ENCODE measurements at places on chromosomes 3 and 15.

DNA sequence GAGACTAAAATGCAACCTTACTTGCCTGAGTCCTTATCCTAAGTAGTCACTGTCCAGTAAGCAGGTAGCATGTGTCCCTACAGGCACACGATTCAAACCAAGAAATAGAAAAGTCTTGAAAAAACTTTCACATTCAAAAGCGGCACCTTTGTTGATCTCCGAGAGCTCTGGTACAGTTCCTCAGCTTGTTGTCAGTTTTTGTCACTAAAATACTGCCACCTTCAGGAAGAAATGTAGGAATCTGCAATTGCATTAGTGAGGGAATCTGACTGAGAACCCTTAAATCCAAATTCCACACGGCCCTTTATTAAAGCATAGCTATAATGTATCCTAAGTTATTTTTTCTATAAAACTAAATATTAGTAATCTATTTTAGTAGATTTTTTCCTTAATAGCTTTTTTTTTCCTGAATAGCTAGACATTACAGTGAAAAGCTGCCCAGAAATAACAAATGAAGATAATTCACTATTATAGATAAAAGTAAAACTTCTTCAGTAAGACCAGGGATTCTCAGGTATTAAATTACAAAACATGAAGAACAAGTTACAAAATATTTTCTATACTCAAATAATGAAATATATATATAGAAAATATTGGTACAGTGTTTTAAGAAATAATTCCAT, 44.0 kb downstream of the CCDC54 start:
- H3K27me3 ChIP-seq = no peaks in the 10 kb centered on the region
- no peaks in the 10 kb centered on the region for H3K36me3 ChIP-seq
- no peaks in the 10 kb centered on the region for H3K4me1 ChIP-seq
- no peak overlapping the region for H3K27ac ChIP-seq
- no peak for DNase-seq

DNA sequence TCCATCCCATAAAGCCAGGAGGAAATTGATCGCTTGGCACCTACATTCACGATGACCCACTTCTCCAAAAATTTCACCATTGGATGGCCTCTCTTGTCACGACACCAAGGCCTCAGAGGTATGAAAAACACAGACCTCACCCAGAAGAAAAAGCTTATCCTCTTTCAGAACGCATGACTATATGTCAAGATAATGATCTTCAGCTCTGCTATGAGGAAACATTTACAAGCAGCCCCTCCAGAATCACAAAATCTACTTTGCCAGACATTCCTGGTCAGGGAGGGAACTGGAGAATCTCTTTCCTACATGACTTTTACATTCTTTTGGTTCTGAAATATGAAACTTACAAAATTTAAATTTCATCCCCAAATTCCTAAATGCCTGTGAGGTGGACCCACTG, 122.7 kb downstream of the WNT5A start:
- no peaks in the 10 kb centered on the region for H3K27me3 ChIP-seq
- H3K27ac ChIP-seq = no peak overlapping the region
- DNase-seq = no peak
- no peaks in the 10 kb centered on the region for H3K36me3 ChIP-seq
- no peak overlapping the region for H3K4me3 ChIP-seq

GRCh38 chr3:127777921-127778656, 44.2 kb downstream of the MGLL start:
- no peak overlapping the region for H3K27ac ChIP-seq
- H3K36me3 ChIP-seq = no peaks in the 10 kb centered on the region
- no peaks in the 10 kb centered on the region for H3K4me1 ChIP-seq
- DNase-seq = no peak
- no peaks in the 10 kb centered on the region for H3K27me3 ChIP-seq

DNA sequence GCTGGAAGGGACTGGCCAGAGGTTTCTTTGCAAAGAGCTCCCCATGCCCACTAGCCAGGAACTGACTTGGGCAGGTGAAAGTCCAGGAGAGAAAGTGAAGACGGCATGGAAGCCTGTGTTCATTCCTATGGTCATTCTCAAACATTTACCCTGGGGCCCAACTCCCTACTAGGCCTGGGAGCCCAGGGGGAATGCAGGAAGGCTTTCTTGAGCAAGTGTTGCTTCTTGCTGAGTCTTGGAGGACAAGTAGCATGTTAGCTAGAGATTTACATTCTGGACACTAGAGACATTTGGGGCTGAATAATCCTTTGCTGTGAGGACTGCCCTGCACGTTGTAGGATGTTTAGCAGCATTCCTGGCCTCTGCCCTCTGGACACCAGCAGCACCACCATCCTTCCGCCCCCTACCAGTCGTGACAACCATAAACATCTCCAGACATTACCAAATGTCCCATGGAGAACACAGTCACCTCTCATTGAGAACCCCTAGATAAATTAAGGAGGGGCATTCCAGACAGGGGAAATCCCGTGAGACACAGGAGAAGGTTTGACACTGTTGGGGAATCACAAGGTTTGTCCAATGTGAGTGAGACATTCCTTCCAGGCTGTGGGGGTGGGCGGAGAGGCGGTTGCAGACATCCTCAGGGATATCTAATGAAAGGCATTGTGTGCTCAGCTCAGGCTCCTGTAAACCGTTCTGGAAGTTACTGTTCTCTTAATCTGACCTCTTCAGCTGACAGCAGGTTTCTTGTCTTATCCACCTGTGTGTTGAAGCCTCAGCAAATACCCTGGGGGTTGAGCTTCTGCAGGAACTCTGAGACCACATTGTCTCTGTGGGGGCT, 236.2 kb downstream of the TLE3 start:
- H3K27me3 ChIP-seq = no peaks in the 10 kb centered on the region
- no peaks in the 10 kb centered on the region for H3K36me3 ChIP-seq
- no peak overlapping the region for H3K4me3 ChIP-seq
- DNase-seq = no peak
- H3K27ac ChIP-seq = no peak overlapping the region
- peaks cover 10% of the 10 kb centered on the region for H3K4me1 ChIP-seq

DNA sequence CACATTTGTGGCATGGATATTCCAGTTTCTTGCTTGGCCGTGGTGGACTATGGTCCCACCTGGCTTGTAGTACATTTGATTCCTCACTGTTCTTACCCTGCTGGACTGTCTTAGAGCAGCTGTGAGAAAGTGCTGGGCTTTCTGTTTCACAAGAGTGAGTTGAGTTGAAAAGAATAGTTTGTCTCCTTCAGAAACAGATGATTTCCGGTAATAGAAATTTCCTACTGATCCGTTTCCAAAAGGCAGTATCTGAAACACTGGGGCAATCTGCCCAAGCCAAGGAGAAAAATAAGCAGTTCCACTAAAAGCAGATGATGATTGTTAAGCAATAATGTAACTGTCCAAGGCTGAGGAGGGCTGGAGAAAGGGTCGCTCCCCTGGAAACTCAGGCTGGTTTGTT, 96.0 kb downstream of the SUCLG2 start:
- no peaks in the 10 kb centered on the region for H3K27me3 ChIP-seq
- H3K4me3 ChIP-seq = no peak overlapping the region
- no peaks in the 10 kb centered on the region for H3K4me1 ChIP-seq
- no peak overlapping the region for H3K27ac ChIP-seq
- H3K36me3 ChIP-seq = peaks cover 15% of the 10 kb centered on the region

DNA sequence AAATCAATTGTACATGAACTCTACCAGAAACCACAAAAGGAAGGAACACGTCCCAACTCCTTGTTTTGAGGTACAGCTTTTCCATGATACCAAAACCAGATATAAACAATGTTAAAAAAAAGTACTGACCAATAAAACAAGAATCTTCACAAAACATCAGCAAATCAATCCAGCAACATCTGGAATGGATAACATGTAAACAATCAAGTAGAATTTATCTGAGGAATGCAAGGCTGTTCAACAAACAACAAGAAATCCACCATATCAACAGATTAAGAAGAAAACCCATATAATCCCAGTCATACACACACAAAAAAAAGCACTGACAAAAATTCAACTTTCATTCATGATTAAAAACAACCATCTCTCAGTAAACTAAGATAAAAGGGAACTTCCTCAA, 26.7 kb downstream of the TJP1 start:
- no peak overlapping the region for H3K27ac ChIP-seq
- H3K4me1 ChIP-seq = no peaks in the 10 kb centered on the region
- no peaks in the 10 kb centered on the region for H3K36me3 ChIP-seq
- DNase-seq = no peak
- H3K4me3 ChIP-seq = no peak overlapping the region

DNA sequence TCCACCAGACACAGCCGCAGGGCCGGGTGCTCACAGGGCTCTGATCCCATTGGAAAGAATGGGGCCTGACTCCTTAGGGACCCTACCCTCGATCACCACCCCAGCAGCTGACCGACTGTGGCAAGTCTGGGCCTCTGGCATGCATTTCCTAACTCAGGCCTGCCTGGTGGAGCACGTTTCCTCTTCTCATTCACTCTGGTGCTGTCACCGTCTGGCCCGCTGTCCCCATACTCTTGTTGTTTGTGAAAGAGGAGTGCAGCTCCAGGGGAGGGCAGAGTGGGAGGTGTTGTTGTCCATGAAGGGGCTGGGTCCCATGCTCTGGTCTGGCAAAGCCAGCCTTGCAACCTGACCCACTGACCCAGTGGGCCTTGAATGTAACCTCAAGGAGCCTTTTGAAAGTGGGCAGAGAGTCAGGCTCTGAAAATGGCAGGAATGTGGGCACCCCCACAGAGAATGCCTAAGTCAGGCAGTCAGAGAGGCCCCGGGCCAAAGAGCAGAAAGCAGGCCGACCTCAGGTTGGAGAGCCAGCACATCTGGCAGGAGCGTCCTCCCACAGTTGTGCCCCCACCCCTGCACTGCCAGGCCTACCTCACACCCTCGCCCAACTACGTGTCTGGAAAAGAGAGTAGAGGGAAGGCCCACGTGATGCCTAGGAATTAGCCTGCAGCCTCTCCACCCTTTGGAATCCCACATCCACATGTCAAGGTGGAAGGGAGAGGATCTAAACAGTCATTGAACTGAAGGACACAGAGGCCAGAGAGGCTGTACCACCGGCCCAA, 10.9 kb downstream of the SEMA7A start:
- no peak for DNase-seq
- no peak overlapping the region for H3K27ac ChIP-seq

DNA sequence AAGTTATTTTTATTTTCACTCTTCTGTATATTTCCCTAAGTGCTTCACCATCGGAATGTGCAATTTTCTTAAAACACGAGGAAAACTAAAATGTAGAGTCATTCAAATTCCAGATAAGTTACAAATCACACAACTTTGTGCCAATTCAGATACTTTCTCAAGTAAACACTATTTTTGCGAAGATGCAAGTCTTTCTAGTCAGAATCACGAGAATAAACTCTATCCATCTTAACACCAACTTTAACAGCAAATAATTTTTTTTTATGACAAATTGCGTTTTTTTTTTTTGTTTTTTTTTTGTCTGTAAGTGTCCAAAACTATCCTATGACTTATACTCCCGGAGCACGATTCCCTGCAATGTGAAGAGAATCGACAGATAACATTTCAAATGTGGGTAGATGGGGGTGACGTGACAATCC, 1.3 kb downstream of the STAG1 start:
- peaks cover 7% of the 10 kb centered on the region for H3K4me1 ChIP-seq
- no peaks in the 10 kb centered on the region for H3K27me3 ChIP-seq
- peak overlapping the region; percentile 60 for H3K4me3 ChIP-seq
- H3K36me3 ChIP-seq = no peaks in the 10 kb centered on the region

DNA sequence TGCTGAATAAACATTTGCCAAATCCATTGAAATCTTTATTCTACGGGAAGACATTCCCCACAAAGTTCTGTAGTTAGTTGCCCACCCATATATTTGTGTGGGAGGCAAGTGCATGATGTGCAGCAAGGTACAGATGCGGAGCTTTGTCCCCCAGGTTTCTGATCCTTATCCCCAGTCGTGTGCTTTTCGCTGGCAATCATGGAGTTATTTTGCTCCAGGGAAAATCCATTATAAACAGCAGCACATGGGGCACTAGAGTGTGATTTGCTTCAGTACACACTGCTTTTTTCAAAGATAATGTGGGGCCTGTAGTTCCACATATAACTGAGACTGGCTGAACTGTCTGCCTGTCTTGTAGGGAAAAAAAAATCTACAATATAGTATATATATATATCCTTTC, 132.1 kb downstream of the FEZF2 start:
- H3K27me3 ChIP-seq = no peaks in the 10 kb centered on the region
- no peaks in the 10 kb centered on the region for H3K36me3 ChIP-seq
- DNase-seq = no peak
- no peaks in the 10 kb centered on the region for H3K4me1 ChIP-seq

GRCh38 chr3:132344666-132345280, 27.6 kb downstream of the ACP3 start:
- H3K36me3 ChIP-seq = no peaks in the 10 kb centered on the region
- no peak for DNase-seq
- H3K4me3 ChIP-seq = no peak overlapping the region
- peaks cover 3% of the 10 kb centered on the region for H3K27me3 ChIP-seq

GRCh38 chr3:14520149-14520548, 20.0 kb downstream of the GRIP2 start:
- H3K27ac ChIP-seq = no peak overlapping the region
- no peaks in the 10 kb centered on the region for H3K4me1 ChIP-seq
- no peaks in the 10 kb centered on the region for H3K27me3 ChIP-seq
- DNase-seq = no peak
- H3K36me3 ChIP-seq = no peaks in the 10 kb centered on the region

- no peak overlapping the region for H3K27ac ChIP-seq
- H3K4me1 ChIP-seq = no peaks in the 10 kb centered on the region
- DNase-seq = no peak
- no peaks in the 10 kb centered on the region for H3K36me3 ChIP-seq
- H3K27me3 ChIP-seq = no peaks in the 10 kb centered on the region
Observed at GRCh38 chr3:77837456-77838025, 797.6 kb downstream of the ROBO2 start.

- no peaks in the 10 kb centered on the region for H3K4me1 ChIP-seq
- H3K4me3 ChIP-seq = no peak overlapping the region
- no peak overlapping the region for H3K27ac ChIP-seq
- H3K36me3 ChIP-seq = no peaks in the 10 kb centered on the region
Observed at GRCh38 chr3:10568549-10568948, 63.2 kb upstream of the ATP2B2 start.

DNA sequence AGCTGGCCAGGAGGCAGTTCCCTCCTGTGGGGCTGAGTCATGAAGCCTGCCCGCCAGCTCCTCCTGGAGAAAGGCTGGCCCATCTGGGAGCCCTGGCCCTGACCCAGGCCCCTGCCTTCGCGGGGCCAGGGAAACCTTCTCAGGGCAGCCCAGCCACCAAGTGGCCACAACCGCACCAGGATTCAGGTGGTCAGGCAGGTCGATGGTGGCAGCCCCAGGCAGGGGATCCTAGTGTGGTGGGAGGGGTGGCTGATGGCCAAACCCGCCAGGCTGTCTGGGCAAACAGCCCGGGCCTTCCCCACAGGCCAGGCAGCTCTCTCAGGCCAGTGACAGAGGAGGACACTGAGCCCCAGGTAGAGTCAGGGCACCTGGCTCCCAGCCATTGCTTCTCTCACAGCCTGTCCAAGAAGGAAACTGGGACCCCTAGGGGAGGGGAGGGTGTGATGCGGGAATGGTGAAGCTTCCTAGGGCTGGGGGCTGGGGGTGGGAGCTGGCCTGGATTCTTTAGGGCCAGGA, 1.2 kb downstream of the TWF2 start:
- DNase-seq = no peak
- H3K27ac ChIP-seq = peak overlapping the region; percentile 95
- H3K4me3 ChIP-seq = peak overlapping the region; percentile 89
- H3K4me1 ChIP-seq = peaks cover 52% of the 10 kb centered on the region
- H3K27me3 ChIP-seq = no peaks in the 10 kb centered on the region
- H3K36me3 ChIP-seq = peaks cover 14% of the 10 kb centered on the region

GRCh38 chr15:91426412-91426811, 326.4 kb downstream of the SV2B start:
- no peak overlapping the region for H3K4me3 ChIP-seq
- H3K27me3 ChIP-seq = no peaks in the 10 kb centered on the region
- no peak for DNase-seq
- no peak overlapping the region for H3K27ac ChIP-seq

- H3K27me3 ChIP-seq = no peaks in the 10 kb centered on the region
- H3K27ac ChIP-seq = no peak overlapping the region
- no peak overlapping the region for H3K4me3 ChIP-seq
- no peaks in the 10 kb centered on the region for H3K36me3 ChIP-seq
Observed at GRCh38 chr3:117998071-117998470, 1036.6 kb downstream of the IGSF11 start.

Measured in effector memory CD4-positive, alpha-beta T cell (primary cell).